Omental fat pad (tissue), 4 donors: ENCODE measurements at places on chromosomes 13 and 19. TPM values are rescaled to one million over a fixed set of nuclear protein-coding genes. Genes with fewer than 3 reads are reported as not detected.

DNA sequence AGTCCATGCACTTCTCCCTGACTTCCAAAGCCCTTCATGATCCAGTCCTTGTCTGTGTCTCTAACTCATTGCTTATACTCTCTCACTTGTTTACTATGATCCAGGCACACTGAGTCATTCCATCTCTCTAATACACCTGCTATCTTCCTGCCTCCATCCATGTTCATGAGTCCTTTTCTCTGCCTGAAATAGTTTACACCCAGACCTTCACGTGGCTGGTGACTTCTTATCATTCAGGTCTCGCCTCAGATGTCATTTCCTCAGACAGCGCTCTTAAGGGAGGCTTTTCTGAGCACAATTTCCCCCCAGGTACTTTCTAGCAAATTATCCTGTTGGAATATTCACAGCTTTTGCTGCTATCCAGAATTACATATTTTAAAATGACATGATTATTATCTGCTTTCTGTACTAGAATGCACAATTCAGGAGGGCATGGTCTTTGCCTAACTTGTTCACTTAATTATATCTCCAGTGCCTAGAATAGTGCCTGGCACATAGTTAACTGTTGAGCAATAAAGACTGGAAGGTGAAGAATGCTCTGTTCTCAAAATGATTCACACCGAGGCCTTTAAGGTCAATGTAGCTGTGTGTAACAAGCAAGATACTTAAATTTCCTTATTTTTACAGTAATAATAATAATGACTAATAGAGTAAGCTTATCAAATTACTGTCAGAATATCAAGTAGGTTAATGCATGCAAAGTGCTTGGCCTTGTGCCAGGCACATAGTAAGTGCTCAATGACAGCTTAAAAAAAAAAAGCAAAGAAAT, 183.7 kb upstream of the SPRY2 start:
- no peak for DNase-seq

GRCh38 chr19:10544753-10545251, 1.1 kb downstream of the ATG4D start:
- no peak for DNase-seq

DNA sequence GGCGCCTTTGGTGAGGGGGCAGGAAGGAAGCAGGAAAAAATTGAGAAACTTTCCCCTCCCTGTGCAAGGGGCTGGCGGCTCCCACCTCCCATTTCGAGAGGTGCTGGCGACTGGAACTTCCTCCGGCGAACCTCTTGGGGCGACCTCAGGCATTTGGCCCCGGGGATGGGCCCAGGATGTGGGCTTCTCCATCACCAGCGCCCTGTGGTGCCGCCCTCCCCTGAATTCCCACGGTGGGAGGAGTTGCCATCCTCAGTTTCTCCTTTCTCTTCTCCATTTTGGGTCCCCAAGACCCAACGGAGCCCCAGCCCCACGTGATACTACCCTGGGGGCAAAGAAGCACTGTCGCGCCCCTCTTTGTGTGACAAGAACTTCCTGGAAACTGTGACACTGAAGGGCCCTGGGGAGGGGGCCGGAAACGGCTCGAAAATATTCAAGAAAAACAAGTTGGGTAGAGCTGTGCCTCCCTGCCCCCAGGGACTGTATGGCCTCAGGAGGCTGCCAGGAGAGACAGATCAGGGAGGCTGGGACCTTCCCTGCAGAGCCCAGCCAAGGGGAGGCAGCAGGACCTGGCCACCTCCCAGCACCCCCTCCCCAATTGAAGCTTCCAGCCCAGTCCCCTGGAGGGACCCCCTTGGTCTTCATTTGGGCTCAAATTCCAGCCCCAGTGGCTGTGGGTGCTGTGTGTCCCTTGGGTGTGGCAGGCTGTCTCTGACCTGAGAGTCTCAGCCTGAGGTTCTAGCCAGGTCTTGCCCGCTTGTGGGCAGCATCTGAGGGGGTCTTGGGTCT, 16.2 kb upstream of the AP1M2 start:
- DNase-seq: no peak

DNA sequence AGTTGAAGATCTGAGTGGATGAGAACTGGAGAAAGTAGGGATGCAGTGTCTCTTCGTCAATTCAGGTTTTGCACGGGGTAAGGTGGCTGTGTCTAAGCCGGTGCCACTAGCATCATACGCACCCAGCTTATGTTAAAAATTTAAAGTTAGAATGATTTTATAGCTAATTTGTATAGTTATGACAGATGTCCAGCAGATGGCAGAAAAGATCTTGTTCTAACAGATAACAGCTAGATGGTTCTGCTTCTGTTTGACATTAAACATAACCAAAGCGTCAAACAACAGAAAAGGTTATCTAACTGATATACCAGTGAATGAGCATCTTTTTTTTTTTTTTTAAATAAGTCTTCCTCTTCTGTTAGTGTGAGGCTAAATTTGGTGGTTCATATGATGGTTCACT, 18.8 kb upstream of the EDDM13 start:
- no peak for DNase-seq

RRAS gene
- total RNA-seq: 72.2 TPM

DNA sequence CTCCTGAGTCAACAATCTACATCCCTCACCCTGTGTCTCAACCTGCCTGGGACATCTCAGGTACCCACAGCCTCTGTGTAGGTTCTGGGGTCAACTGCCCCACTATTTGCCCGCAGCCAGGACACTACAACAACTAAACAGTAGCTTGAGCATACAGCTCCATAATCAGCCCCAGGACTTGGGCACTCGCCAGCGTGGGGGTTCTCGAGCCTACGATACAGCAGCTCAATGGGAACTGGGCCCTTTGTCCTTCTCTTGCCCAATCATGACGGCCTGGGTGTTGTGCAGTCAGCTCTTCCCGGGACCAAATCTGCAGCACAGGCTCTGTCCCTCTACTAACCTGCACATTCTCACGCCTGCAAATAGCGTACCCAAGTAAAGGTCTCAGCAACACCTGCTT, 1.3 kb downstream of the ZNF180 start:
- no peak for DNase-seq

- no peak for DNase-seq
Measured at GRCh38 chr19:10006752-10007323, 3.5 kb downstream of the COL5A3 start.

ONECUT3 gene
- total RNA-seq: not detected

DNA sequence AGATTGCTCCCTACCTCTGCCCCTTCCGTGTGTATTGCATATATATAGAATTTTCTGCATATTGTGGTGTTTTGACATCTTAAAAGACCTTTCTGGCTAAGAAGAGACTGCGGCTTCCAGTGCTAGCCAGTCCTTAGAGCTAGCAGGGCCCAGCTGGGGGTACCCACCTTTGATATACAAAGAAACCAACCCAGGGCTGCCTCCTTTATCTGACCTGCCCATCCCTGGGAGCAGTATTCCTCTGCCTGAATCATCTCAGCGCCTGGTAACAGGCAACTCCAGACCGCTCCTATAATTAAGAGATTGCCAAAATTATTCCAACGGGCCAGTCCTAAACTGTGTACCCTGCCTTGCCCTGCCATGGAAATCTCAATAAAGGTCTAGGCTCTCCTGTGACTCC, 186.3 kb upstream of the RNF113B start:
- no peak for DNase-seq

DNA sequence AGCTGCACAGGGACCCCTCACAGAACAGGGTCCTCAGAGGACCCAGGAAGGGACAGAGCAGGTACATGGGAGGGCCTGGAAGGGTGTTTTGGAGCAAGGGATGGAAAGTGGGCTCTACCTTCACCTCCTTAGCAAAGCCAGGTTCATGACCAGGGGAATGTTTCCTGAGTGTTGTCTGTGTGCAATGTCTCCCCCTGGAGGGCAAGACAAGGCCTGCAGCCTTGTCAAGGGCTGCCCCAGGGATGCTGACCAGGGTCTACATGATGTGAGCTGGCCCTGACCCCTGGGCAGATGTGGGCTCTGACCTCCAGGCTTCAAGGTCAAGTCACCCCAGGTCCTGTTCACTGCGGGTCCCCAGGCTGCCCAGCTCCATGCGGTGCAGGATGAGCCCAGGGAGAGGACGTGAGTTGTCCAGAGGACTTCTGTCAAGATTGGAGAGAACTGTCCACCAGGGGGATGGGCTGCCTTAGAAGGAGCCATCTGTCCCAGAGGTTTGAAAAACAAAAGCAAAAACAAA, 1.0 kb upstream of the CEACAM1 start:
- peak; percentile 36 for DNase-seq

DNA sequence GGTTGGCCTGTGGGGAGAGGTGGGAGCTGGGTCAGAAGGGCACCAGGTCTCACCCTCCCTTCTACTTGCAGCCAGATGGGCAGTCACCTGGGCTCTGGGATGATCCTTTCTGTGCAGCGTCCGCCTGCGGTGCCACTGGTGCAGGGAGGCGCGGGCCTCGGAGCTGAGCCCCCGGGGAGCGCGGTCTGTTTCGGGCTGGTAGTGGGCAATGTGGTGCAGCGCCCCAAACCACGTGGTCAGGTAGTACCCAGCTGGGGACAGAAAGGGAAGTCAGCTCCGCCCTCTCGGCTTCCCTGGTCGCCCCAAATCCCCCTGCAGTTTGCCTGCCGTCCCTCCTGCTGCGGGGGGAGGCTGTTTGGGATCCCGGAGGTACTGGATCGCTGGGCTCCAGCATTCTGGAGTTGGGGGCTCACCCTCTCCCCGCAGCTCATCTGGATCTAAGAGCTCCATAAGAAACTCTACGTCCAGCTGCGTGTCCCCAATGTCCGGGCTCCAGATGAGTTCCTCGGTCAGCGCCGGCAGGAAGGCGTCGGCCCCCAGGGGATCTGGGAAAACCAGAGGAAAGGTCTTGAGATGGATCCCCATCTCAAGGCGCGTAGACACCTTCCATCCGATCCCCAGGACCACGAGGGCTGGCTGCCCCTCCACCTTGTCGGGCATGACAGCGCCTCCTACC, 8.8 kb downstream of the RINL start:
- no peak for DNase-seq

DNA sequence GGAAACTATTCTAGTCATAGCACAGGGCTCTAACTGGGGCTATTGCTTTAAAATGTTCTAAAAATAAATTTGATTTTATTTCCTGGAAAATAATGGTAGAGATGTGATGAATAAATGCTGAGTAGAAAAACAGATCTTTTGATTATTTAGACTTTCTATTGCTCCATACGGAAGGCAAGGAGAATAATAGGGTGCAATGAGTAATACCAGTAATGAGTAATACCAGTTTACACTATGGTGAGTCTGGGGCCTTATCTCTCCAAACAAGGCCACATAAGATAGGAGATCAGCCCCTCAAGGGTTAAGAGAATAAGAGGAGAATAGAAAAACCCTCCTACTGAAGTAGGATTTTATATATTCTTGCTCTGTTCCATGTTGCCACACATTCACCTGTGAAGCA, 390.4 kb downstream of the KLF5 start:
- no peak for DNase-seq

SMIM24 gene
- not detected for total RNA-seq

SLITRK6 gene
- total RNA-seq: 0.47 TPM

DNA sequence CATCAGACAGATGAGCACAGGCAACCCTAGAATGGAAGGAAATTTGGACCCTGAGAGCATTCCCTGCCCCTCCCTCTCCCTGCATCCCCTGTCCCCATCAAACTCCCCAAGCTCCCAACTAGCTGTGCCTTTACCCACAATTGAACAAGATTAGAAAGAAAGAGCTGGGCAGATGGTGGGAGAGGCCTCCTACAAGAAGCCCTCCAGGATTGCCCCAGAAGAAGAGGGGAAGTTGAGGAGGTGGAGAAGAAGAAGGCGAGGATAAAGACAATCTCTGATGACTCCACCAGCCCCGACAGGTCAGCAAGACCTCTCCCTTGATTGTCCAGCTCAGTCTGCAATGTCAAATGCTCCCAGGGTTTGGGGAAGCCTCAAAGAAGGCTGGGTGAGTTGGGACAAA, 11.9 kb downstream of the UNC13A start:
- DNase-seq: no peak

RFPL4A gene
- not detected for total RNA-seq

VASP gene
- 47.0 TPM for total RNA-seq

LSM7 gene
- total RNA-seq: 105 TPM

FBN3 gene
- total RNA-seq: not detected

DNA sequence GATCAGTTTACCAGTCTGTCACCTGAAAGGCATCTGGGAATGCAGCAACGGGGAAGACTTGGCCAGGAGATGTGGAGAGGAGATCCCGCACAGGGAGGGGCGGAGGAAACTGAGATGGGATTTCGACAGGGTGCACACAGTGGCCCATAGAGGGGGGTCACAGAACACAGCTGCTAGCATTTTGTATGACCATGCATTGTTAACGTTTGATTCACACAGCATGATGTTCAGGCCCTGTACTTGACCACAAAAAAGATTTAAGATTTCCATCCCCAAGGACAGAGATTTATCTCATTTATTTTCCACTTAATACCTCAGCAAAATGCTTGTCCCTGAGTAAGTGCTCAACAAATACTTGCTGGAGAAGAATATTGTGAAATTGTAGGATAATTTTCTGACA, 63.2 kb downstream of the RAB20 start:
- no peak for DNase-seq
